Stimulated activated CD8-positive, alpha-beta memory T cell treated with anti-CD3 and anti-CD28 coated beads, Interleukin-4, amount 100 ng/mL, for 1 hour (primary cell): ENCODE measurements at places on chromosomes 4 and X.

DNA sequence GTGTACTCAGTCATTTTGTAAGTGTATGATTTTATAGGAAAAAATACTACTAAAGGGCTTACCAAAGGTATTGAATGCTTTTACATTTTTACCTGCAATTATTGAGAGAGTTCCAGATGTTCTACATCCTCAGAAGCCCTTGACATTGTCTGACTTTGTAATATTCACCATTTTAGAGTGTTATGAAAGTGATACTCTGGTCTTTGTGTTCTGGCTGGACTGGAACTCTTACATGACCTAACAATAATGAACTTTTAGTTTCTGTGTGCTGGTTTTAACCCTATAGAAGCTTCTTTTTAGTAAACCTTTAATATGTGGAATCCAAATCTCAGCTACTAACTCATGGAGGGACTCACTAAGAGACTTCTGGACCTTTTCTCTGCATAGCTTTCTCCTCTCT is 478.8 kb upstream of the SPANXN1 start:
- DNase-seq = no peak

- no peak for DNase-seq
These were observed 157.7 kb downstream of the PAPSS1 start for GRCh38 chr4:107562316-107562715.

DNA sequence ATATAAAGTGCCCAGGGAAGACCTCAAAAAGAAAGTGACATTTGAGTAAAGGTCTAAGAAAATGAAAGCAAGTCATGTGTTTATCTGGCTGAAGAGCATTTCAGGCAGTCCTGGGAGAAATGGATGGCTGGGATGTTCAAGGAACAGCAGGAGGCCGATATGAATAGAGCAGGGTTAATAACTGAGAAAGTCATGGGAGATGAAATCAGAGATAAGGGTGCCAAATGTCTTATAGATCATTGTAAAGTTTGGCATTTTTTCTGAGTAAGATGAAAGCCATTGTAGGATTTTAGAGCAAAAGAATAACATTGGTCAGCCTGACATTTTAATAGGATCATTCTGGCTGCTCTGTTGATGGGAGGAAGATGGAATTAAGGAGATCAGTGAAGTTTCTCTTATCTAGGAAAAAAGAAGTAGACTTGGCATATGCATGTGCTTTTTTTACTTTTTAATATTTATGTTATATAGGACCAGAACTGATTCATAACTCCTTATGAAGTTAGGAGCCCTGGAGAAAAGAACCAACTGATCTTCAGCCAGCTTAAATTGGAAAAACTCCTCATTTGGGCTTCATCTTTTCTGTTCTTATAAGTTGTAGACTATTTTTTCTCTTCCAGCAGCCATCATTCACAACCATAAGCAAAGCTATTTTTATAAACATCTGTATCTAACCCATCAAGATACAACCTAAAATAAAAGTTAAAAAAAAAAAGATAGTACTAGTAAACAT is 18.6 kb downstream of the AIMP1 start:
- no peak for DNase-seq

- no peak for DNase-seq
These were observed 82.2 kb downstream of the FNIP2 start for GRCh38 chr4:158850800-158851644.

GRCh38 chr4:17309567-17310268 is 202.2 kb downstream of the QDPR start:
- DNase-seq = no peak

GRCh38 chr4:109989044-109989443 is 76.4 kb downstream of the EGF start:
- DNase-seq = no peak

GRCh38 chrX:38335382-38335781 is 8.1 kb upstream of the RPGR start:
- DNase-seq = no peak

GRCh38 chr4:42638993-42639392 is 17.9 kb downstream of the ATP8A1 start:
- DNase-seq = no peak

DNA sequence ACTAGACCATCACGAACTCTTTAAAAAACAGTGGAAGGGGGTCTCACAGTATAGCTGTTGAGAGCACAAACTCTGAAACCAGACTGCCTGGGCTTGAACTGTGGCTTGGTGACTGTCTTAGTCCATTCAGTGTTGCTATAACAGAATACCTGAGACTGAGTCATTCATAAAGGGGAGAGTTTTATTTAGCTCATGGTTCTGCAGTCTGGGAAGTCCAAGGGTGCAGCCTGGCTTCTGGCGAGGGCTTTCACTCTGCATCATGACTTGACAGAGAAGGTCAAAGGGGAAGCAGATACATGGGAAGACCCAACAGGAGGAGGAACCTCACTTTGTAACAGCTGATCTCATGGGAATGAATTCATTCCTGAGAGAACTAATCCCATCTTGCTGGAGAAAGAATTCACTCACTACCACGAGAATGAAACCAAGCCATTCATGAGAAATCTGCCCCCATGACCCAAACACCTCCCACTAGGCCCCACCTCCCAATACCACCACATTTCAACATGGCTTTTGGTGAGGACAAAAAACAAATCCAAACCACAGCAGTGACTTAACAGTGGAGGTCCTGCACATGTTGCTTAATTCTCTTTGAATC is 116.7 kb upstream of the STOX2 start:
- DNase-seq = no peak

- no peak for DNase-seq
These were observed 146.3 kb downstream of the SMIM20 start for GRCh38 chr4:26060286-26060685.

GRCh38 chrX:79630033-79631009 is 263.2 kb upstream of the ITM2A start:
- DNase-seq = no peak

- DNase-seq = no peak
These were observed 105.7 kb downstream of the PSAPL1 start for GRCh38 chr4:7328913-7329638.

DNA sequence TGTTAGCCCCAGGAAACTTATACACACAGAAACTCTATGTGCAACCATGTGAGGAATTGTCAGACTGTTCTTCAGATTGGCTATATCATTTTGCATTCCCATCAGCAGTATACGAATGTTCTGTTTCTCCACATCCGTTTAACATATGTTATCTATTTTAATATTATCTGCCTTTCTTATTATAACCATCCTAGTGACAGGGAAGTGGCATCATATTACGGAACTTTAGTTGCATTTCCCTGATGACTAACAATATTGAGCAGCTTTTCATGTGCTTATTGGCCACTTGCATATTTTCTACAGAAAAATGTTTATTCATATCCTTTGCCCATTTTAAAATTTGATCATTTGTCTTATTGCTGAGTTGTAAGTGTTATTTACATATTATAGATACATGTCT is 36.5 kb upstream of the IL15 start:
- no peak for DNase-seq

DNA sequence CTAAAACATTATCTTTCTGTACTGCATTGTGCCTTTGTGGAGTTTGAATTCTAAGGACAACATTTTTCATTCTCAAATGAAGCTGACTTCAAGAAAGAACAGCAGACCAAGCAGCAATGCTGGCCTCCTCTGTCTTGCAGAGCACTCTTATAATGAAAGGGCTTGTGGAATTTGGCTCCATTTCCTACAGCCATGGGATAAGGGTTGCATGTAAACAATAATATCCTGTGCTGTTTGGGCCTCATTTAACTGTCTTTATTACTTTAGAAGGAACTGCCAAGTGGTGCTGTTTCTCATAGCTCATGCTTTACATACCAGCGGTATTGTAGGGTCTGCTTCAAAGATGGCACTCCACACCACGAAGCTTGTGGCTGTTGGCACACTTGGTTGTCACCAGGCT is 111.4 kb upstream of the EOLA2 start:
- no peak for DNase-seq

- no peak for DNase-seq
These were observed 55.7 kb downstream of the LINC00632 start for GRCh38 chrX:140765043-140765784.
